T-helper 17 cell (primary cell): ENCODE measurements at places on chromosomes 7 and 10.

GRCh38 chr7:30757342-30757692, 5.4 kb downstream of the INMT start:
- no peak for DNase-seq

- DNase-seq = no peak
These were observed 27.5 kb upstream of the CCNY start for GRCh38 chr10:35308809-35309208.

DNA sequence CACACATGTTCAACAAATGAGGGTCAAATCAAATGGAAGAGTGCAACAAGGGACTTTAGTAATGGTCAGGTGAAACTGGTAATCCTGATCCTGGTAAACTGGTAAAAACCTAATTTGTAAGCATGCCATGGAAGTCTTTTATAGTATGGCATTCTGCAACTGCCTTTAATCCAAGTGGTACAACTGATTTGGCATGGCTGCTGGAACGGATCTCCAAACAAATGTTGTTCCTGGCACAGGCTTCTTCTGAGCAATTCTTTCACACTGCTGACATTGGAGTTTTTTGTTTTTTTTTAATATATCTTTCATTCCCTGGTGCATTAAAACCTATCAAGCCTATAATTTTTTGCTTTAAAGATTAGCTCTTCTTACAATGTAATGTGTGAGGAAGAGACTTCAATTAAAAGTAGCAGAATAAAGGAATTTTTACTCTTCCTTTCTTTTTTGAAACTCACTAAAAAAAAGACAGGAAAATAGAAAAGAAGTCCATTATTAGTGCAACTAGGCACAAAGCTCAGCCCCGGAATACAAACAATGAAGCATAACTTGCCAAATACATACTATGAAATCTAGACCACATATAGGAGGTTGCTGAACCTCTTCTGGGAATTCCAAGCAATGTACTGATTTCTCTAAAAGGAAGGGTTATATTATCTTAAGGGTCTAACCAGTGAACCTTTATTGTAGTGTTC, 79.3 kb upstream of the OIT3 start:
- no peak for DNase-seq

GRCh38 chr10:117334926-117335325, 40.3 kb downstream of the PDZD8 start:
- DNase-seq = no peak

DNA sequence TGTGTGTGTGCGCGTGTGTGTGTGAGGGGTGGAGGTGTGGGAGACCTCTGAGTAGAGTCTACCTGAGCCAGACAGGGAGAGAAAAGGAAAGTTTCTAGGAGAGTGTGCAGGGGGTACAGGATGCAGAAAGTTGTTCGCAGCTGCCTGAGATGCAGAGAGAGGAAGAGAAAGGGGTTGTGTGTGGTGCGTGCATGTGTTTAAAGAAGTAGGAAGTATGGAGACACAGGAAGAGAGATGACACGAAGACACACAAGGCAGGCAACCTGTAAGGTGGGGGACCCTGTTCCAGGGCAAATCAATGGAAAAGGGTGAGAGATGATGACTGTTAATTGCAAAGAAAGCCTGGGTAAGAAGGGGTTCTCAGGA, 52.2 kb downstream of the C10orf105 start:
- DNase-seq = no peak

DNA sequence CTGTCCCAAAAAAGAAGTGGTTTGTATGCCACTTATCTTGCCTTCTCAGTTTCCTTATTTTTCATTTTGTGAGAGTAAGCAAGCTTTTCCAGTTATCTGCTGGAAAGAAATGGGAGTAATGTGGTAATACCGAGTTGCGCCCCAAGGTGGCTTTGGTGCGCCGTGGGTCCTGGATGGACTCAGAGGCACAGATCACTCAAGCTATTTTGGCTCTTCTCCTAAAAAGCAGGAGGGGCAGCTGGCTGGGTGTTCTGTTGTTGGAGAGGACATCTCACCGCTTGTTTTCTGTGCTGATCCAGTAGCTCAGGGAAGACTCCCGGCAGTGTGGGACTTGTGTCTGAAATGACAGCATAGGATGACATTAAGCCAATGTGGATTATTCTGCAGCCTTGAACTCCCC, 16.4 kb downstream of the PRKRIP1 start:
- DNase-seq = peak; percentile 48

GRCh38 chr10:59829024-59829423, 75.8 kb upstream of the MRLN start:
- DNase-seq = no peak

GRCh38 chr10:69123306-69123746, 652 bp upstream of the VPS26A start:
- no peak for DNase-seq

DNA sequence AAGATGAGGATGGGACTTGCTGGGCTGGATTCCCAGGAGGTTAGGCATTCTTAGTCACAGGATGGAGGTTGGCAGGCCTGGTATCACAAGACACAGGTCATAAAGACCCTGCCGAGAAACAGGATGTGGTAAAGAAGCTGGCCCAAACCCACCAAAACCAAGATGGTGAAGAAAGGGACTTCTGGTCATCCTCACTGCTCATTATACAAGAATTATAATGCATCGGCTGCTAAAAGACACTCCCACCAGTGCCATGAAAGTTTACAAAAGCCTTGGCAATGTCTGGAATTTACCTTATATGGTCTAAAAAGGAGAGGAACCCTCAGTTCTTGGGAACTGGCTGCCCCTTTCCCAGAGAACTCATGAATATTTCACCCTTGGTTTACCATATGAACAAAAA, 345.5 kb upstream of the POM121L12 start:
- no peak for DNase-seq

GRCh38 chr10:56763090-56763489, 402.0 kb upstream of the ZWINT start:
- DNase-seq = no peak

- no peak for DNase-seq
These were observed 128.5 kb upstream of the COL1A2 start for GRCh38 chr7:94266238-94266644.

GRCh38 chr7:159068488-159068811, 76.2 kb downstream of the VIPR2 start:
- DNase-seq = no peak

DNA sequence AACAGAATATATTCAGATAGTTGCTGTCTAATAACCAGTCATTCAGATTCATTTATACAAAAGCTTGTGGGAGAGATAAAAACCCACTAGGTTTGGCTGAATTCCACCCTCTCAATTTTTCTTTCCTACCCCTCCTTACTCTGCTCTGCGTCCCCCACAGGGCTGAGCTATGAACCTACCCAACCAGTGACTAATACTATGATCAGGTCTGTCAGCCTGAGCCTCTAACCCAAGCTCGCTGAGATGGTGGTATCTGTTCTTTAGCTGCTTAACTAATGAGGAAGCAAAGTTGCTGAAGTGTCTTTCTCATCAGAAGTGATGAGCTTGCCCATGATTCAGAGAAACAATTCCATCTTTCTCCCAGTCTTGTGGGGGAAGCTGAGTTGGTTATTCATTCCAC, 248.7 kb upstream of the GPR26 start:
- no peak for DNase-seq

DNA sequence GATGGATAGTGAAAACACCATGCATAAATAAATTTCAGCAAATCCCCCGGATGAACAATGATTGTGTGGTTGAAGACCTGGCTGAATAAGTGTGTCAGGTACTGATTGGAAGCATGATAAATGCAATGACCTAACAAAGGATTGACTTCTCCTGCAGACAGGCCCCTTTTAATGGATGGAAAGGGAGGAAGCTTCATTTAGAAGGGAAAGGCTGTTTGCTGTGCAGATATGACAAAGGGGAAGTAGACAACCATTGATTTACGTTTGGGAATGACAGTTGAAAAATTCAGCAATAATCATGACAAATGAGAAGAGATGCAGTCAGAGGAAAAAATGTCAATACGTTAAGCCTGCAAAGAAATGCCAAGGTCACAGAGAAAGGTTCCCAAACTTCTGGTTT, 503.8 kb downstream of the LRMDA start:
- no peak for DNase-seq

DNA sequence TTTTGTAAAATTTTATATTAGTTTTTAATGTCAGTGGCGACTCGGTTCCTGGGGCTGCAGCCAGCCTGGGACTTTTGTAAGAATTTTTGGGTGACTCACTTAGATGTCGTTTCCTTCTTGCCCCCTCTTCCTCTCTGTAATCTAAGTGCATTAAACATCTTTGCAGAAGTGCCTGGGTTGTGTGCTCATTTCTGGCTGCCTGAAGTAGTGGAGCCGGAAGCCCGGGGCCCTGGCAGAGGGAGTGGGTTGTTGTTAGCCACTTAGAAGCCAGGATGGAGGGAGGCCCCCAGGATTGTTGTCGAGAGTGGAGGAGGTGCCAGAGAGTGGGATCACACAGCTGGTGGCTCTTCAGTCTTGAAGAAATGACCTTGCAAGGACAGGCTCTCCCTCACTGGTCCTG, 11.0 kb upstream of the TRIM8 start:
- DNase-seq = no peak

GRCh38 chr7:17640730-17641377, 299.4 kb downstream of the SNX13 start:
- no peak for DNase-seq

DNA sequence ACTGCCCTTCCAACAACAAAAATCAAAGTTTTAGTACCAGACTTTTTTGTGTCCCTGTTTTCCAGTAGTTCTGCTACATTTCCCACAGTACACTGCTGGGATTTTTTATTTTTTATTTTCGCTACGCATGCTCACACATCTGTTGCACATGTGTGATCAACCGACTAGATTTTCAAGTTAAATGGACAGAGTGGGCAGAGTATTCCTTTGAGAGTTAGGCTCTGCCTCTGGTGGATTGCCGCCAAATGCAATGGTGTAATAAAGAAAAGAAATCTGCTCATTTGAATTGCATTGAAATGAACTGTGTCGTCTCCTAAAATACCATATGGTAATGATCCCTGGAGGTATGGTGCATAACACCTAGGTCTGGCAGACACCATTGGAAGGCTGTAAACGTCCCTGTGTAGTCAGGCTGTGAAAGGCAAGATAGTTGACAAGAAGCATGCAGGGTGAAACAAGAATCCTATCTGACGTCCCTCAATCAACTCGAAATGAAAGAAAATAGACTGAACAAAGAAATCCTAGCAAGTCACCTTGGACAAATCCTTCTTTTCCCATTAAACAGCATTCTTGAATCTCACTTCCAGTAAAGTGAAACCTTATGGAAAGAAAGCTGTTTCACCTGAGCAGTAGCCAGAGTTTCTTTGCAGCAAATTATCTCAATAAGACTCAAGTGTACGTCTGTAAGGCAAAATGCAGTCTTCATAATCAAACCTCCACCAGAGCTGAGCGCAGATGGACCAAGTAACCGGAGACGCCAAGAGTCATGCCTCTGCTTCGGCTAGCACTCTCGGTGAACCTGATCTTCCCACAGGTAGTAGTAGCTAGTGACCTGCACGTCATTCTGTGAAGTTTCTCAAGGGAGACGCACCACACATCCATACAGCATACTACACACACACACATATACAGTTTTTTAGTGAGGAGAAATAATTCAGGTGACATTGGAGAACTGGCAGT, 357.3 kb downstream of the CRPPA start:
- no peak for DNase-seq

DNA sequence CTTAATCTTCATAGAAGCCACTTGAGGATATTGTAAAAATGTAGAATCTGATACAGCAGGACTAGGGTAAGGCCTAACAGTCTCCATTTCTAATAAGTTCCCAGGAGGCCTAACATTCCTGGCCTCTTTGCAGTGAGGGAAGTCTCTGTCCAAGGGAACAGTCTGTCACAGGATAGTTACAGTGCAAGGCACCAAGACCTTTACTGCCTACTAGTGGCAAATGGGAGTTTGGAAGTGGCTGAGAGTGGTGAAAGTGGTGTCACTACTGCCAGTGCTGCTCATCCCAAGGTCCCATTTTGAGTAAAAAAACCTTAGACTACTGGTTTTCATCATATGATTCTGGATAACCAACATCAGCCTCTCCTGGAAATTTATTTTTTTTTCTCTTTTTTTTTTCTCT, 619.5 kb upstream of the SEMA3D start:
- DNase-seq = no peak

GRCh38 chr10:79382491-79382941, 35.2 kb downstream of the PPIF start:
- DNase-seq = no peak

DNA sequence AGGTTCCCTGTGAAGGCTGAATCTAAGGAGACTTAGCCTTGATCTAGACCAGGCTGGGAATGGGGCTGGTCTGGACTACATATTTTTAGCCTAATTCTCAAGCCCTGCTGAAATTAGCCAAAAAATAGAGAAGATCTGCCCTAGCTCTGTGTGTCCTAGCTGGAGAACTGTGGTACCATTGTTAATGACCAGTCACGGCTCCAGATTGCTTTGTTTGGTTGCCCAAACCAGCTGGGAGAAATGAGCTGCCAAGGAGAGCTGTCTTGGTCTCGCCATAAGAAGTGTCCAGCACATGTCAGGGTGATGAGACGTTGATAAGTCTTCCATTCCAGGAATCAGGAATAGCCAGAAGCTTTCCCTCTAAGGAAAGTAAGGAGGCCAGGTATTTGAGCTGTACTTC, 20.7 kb downstream of the GBX1 start:
- DNase-seq = no peak

DNA sequence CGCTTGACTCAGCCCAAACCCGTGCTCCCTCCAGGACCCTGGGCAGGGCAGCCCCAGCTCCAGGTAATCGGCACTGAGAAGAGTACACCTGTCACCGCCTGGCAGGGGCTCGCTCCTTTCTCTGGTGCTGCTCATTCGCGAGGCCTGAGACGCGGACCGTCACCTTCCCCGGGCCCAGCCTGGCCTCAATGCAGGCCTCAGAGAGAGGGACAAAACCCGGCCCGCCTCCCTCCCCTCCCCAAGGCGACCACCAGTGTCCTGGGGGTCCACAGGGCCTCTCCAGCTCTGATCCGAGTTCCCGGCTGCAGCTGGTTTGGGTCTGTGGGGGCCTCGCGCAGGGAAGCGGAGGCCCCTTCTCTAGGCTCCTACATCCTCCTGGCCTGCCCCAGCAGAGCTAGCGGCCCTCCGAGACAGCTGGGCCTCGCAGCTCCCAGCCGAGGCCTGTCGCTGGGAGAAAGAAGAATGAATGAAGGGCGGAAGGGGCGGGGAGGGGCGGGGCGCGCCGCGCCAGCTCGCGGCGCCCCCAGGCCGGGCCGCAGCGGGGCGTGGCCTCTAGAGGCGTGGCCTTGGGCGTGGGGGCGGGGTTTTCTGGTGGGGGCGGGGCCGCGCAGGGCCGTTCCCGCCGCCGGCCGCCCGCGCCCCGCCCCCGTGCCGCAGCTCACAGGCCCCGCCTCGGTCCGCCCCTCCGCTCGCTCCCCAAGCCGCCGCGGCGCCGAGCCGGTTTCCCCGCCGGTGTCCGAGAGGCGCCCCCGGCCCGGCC, at the start of gene LIMK1:
Gene LIMK1, plus strand, starts transcription at position 688 of the 760 bp plus-strand sequence. CDS start 187 bp downstream, outside the sequence.
- DNase-seq = peak; percentile 82
